ENCODE measurements at places on chromosomes 16 and 17. TPM values are rescaled to one million over a fixed set of nuclear protein-coding genes. Genes with fewer than 3 reads are reported as not detected.

- DNase-seq = no peak
Measured at GRCh38 chr17:34725008-34725407, 145.6 kb downstream of the TMEM132E start.

Gene TP53TG3B
- polyA plus RNA-seq = not detected

DNA sequence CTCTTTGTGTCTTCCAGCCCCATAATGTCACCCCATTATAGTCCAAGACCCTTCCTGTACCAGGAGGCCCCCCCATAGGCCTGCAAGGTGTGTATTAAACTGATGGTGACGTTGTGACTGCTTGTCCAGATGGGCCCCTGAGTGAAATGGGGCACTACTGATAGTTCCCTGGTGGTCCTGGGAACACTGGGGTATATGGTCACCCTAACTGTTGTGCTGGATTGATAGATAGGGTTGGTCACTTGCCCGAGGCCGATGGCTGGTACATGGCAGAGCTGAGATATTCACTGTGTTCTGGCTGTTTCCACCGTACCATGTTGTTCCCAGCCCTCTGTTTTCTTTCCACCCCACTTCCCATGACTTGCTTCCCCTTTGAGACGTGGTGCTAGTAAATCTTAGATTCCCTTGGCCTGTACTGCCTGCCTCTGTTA lies 4.3 kb downstream of the CNP start:
- no peak for DNase-seq

GRCh38 chr17:15490634-15491261 lies 23.3 kb upstream of the CDRT4 start:
- DNase-seq = no peak

DNA sequence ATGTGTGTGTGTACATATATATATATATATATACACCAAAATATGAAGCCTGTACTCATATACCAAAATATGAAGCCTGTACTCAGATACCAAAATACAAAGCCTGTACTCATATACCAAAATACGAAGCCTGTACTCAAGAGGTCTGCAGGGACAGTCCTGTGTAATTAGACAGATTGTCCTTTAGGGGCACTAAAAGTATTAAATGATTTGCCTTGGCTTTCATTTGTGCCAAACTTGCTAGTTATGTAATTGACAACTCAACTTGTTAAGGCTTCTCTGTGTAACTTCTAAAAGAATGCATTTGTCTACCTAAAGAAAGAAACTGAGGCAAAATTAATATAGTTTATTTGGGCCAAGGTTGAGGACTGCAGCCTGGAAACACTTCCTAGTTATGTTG lies 30.8 kb upstream of the DHX40 start:
- no peak for DNase-seq

GRCh38 chr17:71427801-71428200 lies 693.0 kb upstream of the SOX9 start:
- no peak for DNase-seq

Gene SLC43A2
- polyA plus RNA-seq = 3.7 TPM

Gene KRT14
- polyA plus RNA-seq = not detected

DNA sequence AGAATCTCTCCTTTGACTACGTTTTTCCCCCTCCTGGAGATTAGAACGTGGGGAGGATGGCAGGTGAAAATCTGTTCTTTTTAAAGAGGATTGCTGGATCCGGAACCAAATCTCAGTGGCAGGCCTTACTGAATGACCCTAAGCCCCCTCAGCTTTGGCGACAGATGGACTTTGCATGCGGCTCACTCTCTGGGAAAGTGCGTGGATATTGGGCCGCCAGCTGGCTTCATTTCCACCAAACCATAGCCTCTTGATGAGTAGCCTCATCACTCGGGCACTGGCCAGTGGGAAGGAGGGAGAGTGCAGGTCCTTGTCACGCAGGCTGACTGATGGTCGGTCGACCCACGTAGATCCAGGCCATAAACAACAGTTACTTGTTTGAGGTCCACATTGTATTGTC lies 31.3 kb upstream of the CCDC182 start:
- no peak for DNase-seq

DNA sequence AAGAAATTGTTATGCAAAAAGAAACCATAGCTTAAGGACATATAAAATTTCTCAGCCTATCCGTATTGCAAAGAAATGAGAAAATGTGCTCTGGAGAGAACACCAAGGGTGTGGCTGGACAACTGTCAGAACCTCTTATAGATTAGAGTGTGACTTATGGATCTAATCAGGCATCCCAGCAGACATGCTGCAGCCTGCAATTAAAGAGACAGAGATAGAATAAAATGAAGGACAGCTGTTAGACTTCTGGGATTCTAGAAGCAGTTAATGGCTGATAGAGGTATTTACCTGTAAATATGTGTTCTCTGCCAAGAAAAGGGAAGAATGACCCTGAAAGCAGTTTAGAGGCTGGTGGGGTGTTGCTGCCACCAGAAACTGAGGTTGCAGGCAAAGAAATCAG lies 160.1 kb upstream of the KIF2B start:
- no peak for DNase-seq

DNA sequence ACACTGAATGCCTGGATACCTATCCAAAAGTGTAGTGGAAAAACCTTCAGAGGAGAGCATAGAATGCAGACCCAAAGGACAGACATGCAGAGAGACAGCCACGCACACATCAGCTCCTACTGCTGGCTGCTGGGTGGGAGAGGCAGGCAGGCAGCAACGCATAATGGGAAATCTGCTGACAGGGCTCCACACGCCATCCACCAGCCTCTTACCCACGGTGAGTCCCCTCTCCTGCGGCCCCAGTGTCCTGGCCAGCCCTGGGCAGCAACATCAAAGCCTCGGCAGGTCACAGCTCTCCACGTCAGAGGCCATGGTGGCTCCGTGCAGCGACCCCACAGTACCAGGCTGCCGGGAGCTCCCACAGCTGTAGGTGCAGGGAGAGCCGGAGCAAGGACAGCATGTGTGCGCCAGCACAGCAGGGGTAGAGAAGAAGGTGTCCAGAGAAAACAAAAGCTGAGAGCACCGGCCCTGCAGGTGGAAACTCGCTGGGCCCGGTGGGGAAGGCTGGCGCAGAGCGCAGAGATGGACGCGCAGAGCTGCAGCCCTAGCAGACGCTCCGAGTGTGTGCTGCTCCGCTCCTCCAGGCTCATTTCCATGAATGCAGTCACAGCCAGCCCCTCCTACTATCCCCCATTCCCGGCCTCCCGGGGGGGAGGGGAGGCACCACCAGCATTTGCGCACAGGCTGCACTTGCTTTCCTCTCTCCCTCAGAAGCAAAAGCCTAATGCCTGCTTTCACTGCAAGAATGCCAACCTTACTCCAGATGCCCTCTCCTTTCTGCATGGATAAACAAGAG lies 58.9 kb downstream of the CYTH1 start:
- no peak for DNase-seq

DNA sequence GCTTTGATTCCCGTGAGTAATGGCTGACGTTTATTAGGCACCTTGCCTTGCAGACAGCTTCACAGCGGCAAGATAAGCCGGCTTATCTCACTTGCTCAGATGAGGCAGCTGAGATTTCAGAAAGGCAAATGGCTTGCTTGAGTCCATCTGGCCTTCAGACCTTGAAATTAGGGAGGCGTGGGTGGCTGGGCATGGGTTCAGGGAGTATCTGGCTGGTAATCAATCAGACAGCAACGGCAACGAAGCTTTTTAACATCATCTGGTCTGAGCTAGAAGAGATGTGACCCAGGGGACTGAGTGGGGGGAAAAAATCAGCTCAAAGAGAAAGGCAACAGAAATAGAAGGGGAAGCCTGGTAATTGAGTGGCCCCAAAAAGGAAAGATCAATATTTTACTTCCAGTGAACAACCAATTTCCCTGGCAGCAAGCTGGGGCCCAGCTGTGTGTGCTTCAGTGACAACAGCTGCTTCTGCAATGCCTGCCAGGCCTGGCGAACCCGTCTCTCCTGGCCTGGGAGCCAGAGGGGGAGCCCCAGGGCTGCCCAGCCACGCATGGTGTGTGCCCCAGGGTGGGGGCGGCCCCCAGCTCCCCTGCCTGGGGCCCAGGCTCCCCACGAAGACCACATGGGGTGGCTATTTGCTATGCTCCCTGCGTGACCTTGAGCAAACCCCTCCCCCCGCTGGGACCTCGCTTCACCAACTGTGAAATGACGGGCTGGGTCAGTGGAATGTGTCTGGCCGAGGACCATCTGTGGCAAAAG lies 34.0 kb downstream of the RAB11FIP4 start:
- no peak for DNase-seq

- no peak for DNase-seq
Measured at GRCh38 chr17:74474043-74474792, 7.8 kb downstream of the CD300A start.

- DNase-seq = no peak
Measured at GRCh38 chr17:4344926-4345325, 21.5 kb downstream of the UBE2G1 start.

- no peak for DNase-seq
Measured at GRCh38 chr17:38916771-38917170, 8.6 kb upstream of the LASP1NB start.
